PC-9 (cell line): ENCODE measurements at places on chromosomes 6 and 20. TPM values are rescaled to one million over a fixed set of nuclear protein-coding genes. Genes with fewer than 3 reads are reported as not detected.

DNA sequence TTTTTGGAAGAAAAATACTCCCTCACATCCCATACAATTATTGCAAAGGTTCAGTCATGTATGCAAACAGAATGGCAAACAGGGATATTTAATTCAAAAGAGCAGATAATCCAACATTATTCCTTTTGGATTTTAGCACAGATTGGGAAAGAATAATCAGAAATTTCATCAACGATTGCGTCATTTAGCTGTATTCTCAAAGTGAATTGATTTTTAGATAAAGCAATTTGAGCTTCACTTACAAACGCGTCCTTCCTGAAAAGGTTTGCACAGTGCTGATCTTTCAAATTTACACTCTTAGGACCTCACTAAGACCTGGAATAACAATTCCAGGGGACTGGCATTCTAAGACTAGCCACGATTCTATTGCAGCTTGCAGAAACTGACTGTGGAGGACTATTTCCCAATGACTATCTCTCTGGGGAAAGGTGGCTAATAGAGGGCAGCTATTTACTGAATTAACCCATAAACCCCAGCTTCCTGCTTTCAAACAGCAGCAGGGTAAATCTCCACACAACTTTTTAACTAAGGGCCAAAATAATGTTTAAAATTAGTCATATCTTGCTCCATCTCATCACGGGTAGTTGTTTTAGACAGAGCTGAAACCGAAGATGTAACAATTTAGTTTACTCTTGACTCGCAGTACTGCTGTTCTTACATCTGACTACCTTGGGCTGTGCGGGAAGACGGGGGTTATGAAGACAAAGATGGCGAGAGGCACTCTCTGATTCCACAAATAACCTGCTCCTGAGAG, 131.2 kb upstream of the FAM184A start:
- H3K36me3 ChIP-seq, result no peaks in the 10 kb centered on the region
- H3K4me3 ChIP-seq, result no peak overlapping the region
- DNase-seq, result no peak
- H3K4me1 ChIP-seq, result no peaks in the 10 kb centered on the region
- no peaks in the 10 kb centered on the region for H3K27me3 ChIP-seq

GRCh38 chr6:109187399-109188114, 92.2 kb downstream of the CEP57L1 start:
- no peak overlapping the region for H3K4me3 ChIP-seq
- H3K27ac ChIP-seq, result no peak overlapping the region

MAS1 gene
- not detected in 2 replicates for total RNA-seq

LKAAEAR1 gene
- not detected in 2 replicates for total RNA-seq

EYS gene
- not detected in 2 replicates for total RNA-seq

GRM4 gene
- not detected in 2 replicates for total RNA-seq

DNA sequence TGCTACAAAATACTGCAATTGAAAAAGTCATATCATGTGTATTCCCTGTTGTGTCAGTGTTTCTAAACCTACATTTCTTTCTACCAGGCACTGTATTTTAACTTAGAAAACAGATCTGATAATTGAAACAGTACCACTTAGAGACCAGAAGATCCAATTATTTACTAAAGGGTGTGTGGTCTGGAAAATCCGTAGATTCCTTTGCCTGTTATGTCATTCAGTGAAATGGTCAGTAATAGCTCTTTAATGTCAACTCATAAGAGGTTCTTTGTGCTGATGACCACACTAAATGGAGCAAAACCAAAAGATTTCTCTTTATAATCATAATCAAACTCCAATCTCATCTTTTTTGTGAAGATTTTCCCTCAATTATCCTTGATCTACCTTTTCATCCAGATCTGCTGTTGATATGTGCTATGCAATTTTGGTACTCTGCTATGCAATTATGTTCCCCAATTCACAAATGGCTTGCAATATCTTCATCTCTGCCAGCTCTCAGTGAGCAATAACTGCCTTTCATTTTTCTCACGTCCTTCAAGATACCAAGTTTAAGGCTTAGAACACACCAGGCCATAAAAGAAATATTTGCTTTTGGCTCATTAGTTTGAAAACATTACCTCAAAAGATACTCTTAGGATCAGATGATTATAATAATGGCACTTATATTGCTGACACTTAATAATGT, 165.5 kb downstream of the MOXD1 start:
- no peak overlapping the region for H3K27ac ChIP-seq
- H3K4me3 ChIP-seq, result no peak overlapping the region
- H3K36me3 ChIP-seq, result no peaks in the 10 kb centered on the region
- no peaks in the 10 kb centered on the region for H3K27me3 ChIP-seq

CALHM4 gene
- total RNA-seq, result not detected in 2 replicates

FHL5 gene
- not detected in 2 replicates for total RNA-seq

DNA sequence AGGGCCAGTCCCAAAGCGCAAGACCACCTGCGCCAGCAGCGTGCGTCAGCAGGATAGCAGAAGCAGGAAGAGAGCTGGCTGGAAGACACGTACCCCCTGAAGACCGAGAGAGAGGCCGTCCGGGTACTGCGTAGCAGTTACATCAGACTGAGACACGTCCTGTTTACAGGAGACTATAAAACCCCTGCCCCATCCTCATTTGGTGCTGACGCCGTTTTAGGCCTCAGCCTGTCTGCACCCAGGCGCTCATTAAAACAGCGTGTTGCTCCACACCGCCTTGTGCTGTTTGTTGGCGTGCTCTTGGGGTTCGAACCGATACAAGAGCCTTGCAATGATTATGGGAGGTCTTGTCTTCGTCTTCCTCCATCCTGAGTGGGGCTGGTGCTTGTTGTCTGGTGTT, 31.8 kb upstream of the ULBP3 start:
- DNase-seq, result no peak
- no peak overlapping the region for H3K27ac ChIP-seq
- no peak overlapping the region for H3K4me3 ChIP-seq

- peaks cover 17% of the 10 kb centered on the region for H3K4me1 ChIP-seq
- DNase-seq, result no peak
- no peak overlapping the region for H3K27ac ChIP-seq
- no peaks in the 10 kb centered on the region for H3K27me3 ChIP-seq
- H3K36me3 ChIP-seq, result no peaks in the 10 kb centered on the region
These were observed 17.1 kb downstream of the TPBG start for GRCh38 chr6:82380566-82381185.

DNA sequence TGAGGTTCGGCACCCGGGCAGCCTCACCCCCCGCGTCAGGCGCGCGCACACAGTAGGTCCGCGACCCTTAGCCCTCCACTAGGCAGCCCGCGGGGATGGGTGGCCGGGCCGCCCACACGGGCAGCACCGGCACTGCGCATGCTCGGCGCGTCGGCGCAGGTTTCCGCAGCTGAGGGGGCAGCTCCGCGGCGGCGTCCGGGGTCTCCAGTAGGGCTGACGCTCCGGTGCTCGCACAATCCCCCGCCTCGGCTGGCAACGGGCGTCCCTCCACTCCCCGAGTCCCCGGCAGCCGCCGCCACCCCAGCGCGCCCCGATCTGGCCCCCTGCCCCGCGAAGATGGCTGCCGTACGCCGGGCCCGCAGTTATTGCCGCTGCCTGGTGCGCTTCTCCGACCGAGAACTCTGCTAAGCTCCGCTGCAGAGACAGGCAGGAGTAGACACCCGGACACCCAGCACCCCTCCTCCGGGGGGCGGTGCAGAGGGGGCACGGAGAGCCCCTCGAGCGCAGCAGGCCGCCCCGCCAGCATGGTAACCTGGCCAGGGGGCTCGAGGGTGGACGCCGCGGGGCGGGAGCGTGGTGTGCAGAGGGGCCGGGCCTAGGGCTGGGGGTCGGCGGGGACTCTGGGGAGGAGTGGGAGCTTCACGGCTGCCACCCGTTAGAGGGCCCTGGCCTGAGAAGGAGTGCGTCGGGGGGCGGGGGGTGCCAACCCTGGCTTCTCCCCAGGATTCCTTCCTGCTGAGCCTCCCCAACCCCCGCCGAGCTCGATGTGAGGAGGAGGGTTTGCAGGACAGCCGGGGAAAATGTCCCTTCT, at the start of gene FBXO9:
TSS of gene FBXO9 (plus strand) at position 139 of the 811 bp plus-strand sequence. CDS start at position 525, 386 bp downstream.
- H3K27ac ChIP-seq, result 0 out of 2 replicates have a peak within 1 kb of the TSS, but pooled peaks have one; percentile 7
- no peaks in the 10 kb centered on the region for H3K27me3 ChIP-seq
- peak within 1 kb of the TSS; percentile 78 for H3K4me3 ChIP-seq
- no peaks in the 10 kb centered on the region; the same call in 1 of the 2 replicates for H3K36me3 ChIP-seq
- peaks cover 39% of the 10 kb centered on the region for H3K4me1 ChIP-seq

GRCh38 chr20:38337561-38338140, 8.6 kb upstream of the LBP start:
- H3K27ac ChIP-seq, result no peak overlapping the region
- H3K4me3 ChIP-seq, result no peak overlapping the region
- DNase-seq, result peak; percentile 61
- H3K36me3 ChIP-seq, result no peaks in the 10 kb centered on the region
